ENCODE measurements at places on chromosomes 6 and 20.
A peak's percentile ranks its signal among the peaks of the same experiment; 100 is the strongest.

- no peak for DNase-seq
These were observed 76.8 kb upstream of the SYNDIG1 start for GRCh38 chr20:24392612-24393011.

DNA sequence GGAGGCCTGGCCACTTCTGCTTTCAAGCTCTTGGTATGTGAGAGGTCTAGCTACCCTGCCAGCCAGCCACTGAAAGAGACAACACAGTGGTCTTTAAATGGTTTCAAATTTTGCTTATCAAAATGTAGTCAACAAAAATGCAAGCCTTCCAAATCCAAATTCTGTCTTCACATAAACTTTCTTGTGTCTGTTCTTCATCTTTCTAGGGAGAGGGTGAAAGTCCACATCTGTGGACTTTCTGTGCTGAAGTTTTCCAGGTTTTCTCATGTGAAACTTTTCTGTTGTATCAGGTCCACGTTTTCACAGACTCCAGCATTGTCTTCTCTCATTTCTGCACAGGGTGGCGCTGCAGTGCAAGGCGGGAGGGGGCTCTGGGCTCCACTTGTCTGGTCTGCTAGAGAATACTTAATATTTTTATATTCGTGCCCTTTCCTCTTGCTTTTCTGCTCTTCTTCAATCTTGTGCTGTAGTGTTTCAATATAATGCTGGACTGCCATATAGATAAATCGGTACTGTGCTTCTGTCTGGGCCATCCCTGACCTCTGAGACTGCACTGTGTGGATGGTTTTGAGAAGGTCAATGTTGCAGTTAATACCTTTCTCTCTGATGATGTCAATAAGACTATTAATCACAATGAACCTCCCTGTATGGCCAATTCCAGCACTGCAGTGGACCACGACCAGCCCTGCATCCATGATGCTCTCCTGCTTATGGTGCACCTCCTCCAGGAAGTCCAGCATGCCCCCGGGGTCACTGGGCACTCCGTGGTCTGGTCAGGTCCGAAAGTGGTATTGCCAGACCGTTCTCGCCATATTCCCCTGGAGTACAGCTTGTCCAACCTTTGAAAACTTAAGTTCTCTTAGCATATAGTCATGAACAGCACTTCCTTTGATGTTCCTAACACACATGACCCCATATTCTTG lies 161.6 kb upstream of the TNFAIP3 start:
- peak; percentile 76 for DNase-seq

GRCh38 chr20:63930971-63931553 lies 25.2 kb downstream of the UCKL1 start:
- no peak for DNase-seq

GRCh38 chr6:4788953-4789584 lies 12.9 kb downstream of the CDYL start:
- DNase-seq, result no peak

DNA sequence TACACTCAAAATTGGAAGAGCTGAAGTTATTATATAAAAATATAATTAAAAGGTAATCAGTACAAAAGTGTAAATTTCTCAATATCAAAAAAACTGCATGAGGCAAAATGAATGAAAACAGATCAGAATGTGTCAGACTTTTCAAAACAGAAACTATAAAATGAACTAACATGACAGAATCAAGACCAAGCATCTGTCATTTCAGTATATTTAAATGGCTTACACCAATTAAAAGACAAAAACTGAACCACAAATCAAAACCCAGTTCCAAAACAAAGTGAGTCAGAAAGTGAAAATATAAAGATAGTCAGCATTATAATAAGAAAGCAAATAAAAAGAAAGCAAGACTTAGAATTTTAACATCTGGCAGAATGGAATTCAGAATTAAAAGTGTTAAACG lies 289.7 kb downstream of the UBE3D start:
- DNase-seq, result no peak

DNA sequence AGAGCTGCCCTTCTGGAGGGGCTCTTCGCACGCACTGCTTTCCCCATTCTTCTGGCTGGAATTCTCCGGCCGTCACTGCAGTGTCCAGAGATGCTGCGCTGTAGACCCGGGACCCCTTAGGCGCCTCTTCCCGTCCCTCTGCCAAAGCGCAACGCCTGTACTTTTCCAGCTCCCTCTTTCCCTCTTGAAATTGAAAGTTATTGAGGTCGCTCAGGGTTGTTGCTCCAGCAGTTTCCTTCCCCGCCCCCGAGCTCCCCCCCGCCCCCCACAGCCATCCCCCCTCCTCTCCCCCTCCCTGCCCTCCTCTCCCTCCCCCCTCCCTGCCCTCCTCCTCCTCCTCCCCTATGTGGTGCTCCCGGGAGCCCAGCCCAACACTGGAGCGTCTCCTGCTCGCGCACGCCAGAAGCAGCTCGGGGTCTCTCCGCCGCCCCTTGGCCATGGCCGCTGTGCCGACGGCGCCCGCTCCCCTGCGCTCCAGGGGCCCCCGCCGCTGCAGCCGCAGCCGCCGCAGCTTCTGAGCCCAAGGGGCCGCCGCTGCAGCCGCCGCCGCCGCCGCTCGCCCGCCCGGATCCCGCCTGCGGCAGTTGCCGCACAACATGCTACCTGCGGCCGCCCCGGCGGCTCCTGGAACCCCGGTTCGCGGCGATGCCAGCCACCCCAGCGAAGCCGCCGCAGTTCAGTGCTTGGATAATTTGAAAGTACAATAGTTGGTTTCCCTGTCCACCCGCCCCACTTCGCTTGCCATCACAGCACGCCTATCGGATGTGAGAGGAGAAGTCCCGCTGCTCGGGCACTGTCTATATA lies at the start of gene RSPO3:
TSS of gene RSPO3 (plus strand) at position 374 of the 804 bp plus-strand sequence. CDS start 522 bp downstream, outside the sequence.
- DNase-seq, result no peak

GRCh38 chr6:107823047-107823557 lies 1.0 kb downstream of the SCML4 start:
- no peak for DNase-seq

- DNase-seq, result no peak
These were observed 808.1 kb upstream of the MANEA start for GRCh38 chr6:94769197-94769596.

GRCh38 chr20:20557406-20557805 lies 155.0 kb downstream of the RALGAPA2 start:
- no peak for DNase-seq

DNA sequence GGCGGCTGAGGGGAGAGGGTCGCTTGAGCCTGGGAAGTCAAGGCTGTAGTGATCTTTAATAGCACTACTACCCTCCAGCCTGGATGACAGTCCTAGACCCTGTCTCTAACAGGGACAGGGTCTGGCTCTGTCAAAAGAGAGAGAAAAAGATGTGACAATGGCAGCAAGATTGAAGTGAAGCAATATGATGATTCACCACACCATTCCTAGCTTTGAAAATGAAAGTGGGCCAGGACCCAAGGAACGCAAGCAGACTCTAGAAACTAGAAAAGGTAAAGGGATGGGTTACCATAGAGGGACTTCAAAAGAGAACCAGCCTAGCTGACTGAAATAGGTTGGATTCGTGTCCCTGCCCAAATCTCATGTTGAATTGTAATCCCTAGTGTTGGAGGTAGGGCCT lies 426.9 kb downstream of the HTR1B start:
- DNase-seq, result no peak

DNA sequence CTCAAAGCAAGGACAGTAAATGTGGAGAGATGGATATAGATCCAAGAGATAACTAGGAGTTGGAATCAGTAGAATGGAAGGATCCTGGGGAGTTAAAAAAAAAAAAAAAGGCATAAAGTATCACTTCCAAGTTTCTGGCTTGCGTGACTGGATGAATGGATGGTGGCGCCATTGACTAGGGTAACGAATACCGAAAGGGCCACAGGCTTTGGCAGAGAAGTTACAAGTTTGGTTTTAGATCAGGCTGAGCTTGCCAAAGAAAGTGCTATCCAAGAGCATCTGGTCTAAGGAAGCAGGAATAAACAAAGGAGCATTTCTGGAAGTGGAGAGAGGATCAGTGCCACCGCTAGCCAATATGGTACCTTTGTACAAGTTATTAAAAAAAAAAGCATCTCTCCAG lies 17.5 kb downstream of the L3MBTL1 start:
- DNase-seq, result no peak

- no peak for DNase-seq
These were observed 72.0 kb upstream of the F13A1 start for GRCh38 chr6:6392214-6393068.

DNA sequence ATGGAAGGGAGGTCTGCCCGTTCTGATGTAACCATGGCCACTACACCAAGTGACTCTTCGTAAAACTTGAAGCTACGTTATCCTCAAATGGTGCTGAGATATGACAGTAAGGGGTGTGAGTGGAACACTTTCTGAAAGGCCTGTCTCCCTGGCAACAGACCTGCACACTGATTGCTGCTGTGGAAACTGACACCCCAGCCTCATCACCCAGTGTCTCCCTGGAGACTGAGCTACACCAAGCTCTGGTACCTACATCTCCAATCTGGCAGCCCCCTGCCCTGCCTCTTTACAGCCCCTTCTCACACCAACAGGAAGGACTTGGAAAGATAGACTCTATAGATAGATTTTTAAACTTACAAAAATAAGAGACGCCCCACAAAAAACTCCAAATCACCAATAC lies 13.2 kb downstream of the PI16 start:
- no peak for DNase-seq

DNA sequence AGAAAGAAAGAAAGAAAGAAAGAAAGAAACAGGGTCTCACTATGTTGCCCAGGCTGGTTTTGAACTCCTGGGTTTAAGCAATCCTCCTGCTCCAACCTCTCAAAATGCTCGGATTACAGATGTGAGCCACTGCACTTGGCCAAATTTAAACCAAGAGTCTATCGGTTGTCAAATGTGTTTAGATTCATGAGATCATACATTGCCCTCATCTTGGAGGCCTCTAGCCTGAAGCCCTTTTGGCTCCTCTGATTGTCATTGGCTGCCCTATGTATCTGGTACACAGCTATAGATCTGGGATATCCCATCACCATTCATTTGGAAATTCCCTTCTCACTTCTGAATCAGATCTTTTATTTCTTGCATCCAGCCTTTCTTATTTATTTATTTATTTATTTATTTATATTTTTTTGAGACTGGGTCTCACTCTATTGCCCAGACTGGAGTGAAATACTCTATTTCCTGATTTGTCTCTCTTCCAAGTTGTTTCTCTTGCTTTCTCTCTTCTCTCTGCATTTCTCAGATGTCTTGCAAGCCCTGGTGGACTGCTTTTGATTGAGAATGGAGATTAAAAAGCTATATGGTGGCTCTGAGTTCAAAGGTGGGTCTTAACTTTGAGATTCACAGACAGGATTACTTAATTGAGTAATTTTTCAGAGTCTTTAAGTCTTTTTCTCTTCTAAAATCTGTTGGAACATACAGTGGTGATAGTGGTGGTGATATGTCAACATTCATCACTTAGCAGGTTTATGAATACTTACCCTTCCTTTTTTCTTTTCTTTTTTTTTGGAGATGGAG lies 121.9 kb downstream of the GJA1 start:
- DNase-seq, result no peak

DNA sequence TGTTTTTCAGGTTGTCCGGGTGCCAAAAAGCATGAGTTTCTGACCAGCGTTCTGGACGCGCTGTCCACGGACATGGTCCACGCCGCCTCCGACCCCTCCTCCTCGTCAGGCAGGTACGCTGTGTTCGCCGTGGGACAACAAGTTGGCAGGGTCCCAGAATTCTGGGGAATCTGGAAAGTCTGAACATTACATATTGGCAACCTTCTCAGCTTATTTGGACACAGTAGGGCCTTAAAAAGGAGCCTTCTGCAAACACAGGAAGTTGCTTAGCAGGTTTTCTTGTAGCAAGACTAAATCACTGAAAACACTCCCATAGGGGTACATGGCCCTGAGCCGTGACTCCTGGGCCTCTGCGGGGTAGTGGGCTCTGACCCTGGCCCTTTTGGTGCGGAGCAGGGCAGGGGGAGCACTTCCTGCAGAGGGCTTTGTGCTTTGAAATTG lies 209.7 kb downstream of the SMOC2 start:
- no peak for DNase-seq

GRCh38 chr20:45320948-45321595 lies 13.0 kb upstream of the MATN4 start:
- DNase-seq, result no peak

GRCh38 chr20:48892891-48893290 lies 28.6 kb upstream of the ARFGEF2 start:
- DNase-seq, result no peak

GRCh38 chr20:24657196-24657595 lies 187.8 kb downstream of the SYNDIG1 start:
- no peak for DNase-seq

DNA sequence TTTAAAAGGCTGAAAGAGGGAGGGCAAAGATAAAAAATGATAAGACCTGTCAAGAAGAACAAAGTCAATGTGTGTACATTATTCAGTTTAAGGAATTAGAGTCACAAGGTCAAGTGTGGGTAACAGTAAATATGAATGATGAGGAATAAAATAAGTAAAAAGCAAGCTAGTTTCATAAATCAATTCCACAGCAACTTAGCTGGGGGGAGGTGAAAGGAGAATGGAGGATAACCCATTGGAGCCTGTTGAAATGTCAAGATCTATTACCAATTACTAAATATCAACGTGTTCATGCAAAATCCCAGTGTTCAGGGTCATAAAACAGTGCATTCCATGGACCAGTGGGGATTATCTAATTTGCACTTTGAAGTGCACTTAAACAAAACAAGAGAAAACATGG lies 242.9 kb downstream of the TBX18 start:
- DNase-seq, result no peak

DNA sequence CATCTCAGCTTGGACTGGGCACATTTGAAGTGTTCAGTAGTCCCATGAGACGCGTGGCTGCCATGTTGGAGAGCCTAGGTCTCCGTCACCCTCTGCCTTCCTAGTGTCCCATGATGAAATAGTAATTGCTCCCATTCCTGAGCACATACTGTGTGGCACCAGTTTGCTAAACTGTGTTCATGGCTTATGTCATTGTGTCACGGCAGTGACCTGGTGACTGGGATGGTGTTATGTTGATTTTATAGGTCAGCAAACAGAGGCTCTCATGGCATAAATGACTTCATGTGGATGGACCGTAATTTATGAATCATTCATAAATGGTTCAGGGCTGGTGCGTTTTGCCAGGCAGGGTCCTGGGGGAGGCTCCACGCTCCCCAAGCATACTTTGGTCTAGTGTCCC lies 3.8 kb downstream of the BCAS4 start:
- no peak for DNase-seq

All from T-cell (primary cell).